Sigmoid colon (tissue), 7 donors: ENCODE measurements at places on chromosomes 3 and 15. TPM values are rescaled to one million over a fixed set of nuclear protein-coding genes. Genes with fewer than 3 reads are reported as not detected.

GRCh38 chr15:91890614-91891013 lies 37.1 kb downstream of the SLCO3A1 start:
- no peak overlapping the region for H3K4me3 ChIP-seq
- no peak overlapping the region for H3K27ac ChIP-seq
- H3K4me1 ChIP-seq = peaks cover 15% of the 10 kb centered on the region
- H3K36me3 ChIP-seq = no peaks in the 10 kb centered on the region
- no peak for DNase-seq
- H3K27me3 ChIP-seq = no peaks in the 10 kb centered on the region

GRCh38 chr3:102224171-102224570 lies 210.6 kb upstream of the ZPLD1 start:
- no peaks in the 10 kb centered on the region for H3K27me3 ChIP-seq
- H3K4me3 ChIP-seq = no peak overlapping the region
- H3K4me1 ChIP-seq = no peaks in the 10 kb centered on the region
- H3K36me3 ChIP-seq = no peaks in the 10 kb centered on the region
- no peak for DNase-seq

DNA sequence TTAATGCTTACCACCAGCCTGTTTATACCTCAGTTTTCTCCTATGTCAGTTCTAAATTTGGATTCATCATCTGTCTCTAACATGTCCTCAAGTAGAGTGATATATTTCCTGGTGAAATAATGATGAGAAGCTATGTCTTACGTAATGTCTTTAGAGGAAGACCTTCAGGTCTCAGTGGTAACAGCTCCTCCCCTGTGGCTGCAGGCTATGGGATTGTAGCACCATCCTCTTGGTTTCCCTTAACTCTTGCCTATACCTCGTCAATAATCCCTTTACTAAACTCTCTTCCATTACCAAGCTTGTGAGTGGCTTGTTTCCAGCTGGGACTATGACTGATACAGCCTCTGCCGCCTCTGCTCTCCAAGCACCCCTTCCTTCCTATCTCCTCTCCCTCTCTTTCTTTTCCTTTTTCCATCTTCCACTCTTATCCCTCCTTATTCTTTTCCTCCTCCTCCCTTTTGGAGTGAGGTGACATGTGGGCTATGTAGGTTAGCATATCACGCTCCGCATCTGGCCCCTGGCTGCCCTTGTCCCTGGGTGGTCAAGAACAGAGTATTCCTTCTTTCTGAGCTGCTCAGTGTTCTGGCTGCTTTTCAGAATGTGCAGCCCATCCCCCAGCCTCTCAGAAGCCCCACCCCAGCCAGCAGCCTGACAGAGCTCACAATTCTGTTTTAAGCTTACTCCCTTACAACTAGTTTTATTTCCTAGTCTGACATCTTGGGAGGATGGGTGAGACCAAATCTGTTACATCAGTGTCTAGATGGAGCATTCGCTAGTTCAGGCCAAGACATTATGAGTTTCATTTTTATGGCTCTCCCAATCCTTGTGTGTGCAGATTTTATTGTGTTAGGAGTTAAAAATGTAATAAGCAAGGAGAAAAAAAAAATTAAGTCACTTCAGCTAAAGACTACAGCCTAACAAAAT lies 75.0 kb upstream of the RNU6-1 start:
- DNase-seq = peak; percentile 92
- peak overlapping the region; percentile 91 for H3K27ac ChIP-seq
- no peak overlapping the region for H3K4me3 ChIP-seq

GRCh38 chr3:46135475-46135874 lies 72.6 kb downstream of the CCR1 start:
- H3K36me3 ChIP-seq = no peaks in the 10 kb centered on the region
- no peak overlapping the region for H3K27ac ChIP-seq
- no peaks in the 10 kb centered on the region for H3K4me1 ChIP-seq

- no peaks in the 10 kb centered on the region for H3K36me3 ChIP-seq
- no peak overlapping the region for H3K27ac ChIP-seq
- H3K27me3 ChIP-seq = no peaks in the 10 kb centered on the region
- no peak overlapping the region for H3K4me3 ChIP-seq
- H3K4me1 ChIP-seq = no peaks in the 10 kb centered on the region
- no peak for DNase-seq
Observed at GRCh38 chr3:13689373-13690260, 140.7 kb downstream of the FBLN2 start.

- no peaks in the 10 kb centered on the region for H3K27me3 ChIP-seq
- no peak for DNase-seq
- no peaks in the 10 kb centered on the region for H3K4me1 ChIP-seq
- H3K27ac ChIP-seq = no peak overlapping the region
- H3K4me3 ChIP-seq = no peak overlapping the region
- H3K36me3 ChIP-seq = no peaks in the 10 kb centered on the region
Observed at GRCh38 chr15:78195735-78196201, 38.6 kb downstream of the ACSBG1 start.

DNA sequence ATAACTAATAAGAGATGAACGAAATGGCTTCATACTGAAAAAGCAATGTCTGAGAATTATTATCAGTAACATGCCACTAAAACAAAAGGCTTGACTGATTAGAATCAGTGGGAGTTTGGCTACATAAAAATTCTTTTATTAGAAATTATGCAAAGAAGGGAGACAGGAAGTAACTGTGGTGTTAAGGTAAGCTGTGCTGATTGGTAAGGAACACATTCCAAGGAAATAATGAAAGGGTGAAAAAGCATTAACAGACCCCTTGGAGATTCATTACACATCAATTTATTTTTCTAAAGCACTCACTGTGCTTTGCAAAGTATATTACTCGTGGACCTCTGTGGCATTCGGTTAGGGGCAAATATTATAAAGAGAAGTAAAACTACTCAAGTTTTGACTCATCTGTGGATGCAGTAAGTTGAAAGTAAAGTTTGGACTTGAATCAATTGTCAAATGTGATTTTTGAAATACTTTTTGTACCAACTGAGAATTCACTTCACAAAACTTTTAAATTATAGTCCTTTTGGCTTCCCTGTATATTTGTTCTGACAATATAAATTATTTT lies 176.1 kb upstream of the ZPLD1 start:
- no peaks in the 10 kb centered on the region for H3K36me3 ChIP-seq
- H3K4me1 ChIP-seq = no peaks in the 10 kb centered on the region
- H3K27me3 ChIP-seq = no peaks in the 10 kb centered on the region

GRCh38 chr3:161343986-161344385 lies 27.3 kb downstream of the SPTSSB start:
- no peak for DNase-seq
- no peaks in the 10 kb centered on the region for H3K27me3 ChIP-seq
- no peaks in the 10 kb centered on the region for H3K4me1 ChIP-seq
- no peak overlapping the region for H3K27ac ChIP-seq

- no peaks in the 10 kb centered on the region for H3K4me1 ChIP-seq
- H3K27me3 ChIP-seq = no peaks in the 10 kb centered on the region
- no peak overlapping the region for H3K4me3 ChIP-seq
- no peak for DNase-seq
Observed at GRCh38 chr3:96370637-96371036, 443.8 kb upstream of the EPHA6 start.

DNA sequence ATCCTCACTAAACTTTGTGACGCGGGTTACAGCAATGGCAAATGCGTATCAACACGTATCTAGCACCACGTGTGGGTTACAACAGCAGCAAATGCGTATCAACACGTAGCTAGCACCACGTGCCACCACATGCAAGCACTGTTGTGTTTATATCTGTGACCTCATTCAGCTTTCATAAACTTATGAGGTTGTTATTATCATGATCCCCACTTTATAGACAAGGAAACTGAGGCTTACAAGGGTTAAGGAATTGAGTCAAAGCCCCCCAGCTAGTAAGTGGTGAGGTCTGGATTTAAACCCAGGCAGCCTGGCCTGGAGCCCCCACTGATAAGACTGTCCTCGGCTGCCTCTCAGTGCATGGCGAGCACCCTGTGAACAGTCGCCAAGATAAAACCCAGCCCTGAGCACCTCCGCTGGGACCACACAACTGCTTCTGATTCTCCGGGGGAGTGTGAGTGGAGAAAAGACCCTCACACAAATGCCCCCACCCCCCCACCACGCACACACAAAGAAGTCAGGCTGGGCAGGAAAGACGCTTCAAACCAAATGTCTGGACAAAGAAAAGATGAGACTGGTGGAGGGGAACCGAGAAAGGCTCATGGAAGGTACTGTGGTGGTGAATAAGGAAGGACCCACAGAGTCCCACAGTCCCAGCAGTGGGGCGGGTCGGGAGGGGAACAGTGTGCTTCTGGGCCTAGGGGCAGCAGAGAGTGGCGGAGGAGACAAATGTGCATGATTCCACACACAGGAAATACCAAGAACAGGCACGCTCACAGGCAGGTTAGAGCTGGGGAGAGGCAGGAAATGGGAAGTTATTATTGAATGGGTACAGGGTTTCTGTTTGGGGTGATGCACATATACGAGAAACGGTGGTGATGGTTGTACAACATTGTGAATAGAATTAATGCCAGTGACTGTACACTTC lies 173.4 kb downstream of the XXYLT1 start:
- H3K36me3 ChIP-seq = no peaks in the 10 kb centered on the region
- no peaks in the 10 kb centered on the region for H3K27me3 ChIP-seq
- no peak overlapping the region for H3K4me3 ChIP-seq

PPP1R14D gene
- total RNA-seq = not detected

PTPRG gene
- 75.1 TPM for total RNA-seq

CCR3 gene
- total RNA-seq = not detected

ITIH1 gene
- total RNA-seq = not detected
